Fibroblast of skin of abdomen (primary cell): ENCODE measurements at places on chromosomes 3 and 15.
A peak's percentile ranks its signal among the peaks of the same experiment; 100 is the strongest.

DNA sequence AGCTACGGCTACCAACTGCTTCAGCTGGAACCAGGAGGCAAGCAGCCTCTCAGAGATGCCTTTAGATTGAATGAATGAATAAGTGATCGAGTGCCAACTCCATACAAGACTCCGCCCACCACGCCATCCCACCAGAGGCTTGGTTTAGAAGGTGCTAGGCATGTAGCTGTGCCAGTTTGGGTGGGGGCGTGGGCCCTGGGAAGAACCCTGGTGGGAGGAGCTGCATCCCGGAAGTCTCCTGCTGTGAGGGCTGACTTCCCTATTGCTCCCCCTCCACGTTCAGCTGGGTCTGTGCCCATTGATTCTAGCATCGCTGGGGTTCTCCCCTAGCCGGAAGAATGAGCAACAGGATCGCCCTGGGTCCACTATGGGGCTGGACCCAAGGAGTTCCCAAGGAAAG is 20.9 kb downstream of the LINGO1 start:
- no peak for DNase-seq

DNA sequence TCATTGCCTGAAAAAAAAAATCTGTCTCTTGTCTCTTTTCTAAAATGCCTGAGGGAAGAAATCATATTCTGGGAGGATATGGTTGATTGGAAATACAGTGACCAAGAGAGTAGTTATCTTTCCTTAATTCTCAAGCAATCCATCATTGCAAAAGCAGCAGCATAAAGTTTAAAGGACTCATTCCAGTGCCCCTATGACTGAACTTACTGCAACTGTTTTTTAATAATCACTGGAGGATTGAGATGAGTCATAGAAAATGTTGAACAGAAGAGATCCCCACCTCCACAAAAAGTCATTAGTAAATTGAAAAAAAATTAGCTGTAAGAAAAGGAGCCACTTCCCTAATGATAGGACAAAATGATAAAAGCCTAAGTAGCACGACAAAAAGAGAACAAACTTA is 121.5 kb downstream of the SLC9A9 start:
- DNase-seq = peak; percentile 17

GRCh38 chr3:177899275-177900067 is 636.8 kb upstream of the KCNMB2 start:
- no peak for DNase-seq

DNA sequence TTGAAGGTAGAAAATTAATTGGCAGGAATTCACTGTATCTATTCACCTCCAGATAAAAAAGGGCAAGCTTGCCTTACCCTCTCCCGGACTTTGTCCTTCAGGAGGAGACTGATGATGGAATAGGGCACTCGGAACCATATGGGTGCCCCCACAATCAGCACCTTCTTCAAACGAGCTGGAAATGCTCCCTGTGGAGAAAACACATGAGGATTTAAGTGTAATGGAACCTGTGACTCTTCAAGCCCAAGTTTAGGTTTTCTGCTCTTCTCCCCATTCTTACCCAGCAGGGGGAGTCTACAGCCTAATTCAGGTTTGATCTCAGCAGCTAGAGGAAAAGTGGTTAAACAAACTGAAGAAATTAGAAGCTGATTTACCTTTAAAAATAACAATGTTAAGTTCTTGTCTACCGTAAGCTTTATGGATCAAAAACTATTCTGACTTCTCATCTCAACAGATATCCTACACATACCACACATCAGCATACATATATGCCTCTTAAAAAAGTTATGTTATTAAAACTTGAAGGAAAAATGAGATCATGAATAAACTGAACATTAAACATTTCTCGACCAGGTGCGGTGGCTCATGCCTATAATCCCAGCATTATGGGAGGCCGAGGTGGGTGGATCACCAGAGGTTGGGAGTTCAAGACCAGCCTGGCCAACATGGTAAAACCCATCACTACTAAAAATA is 57.5 kb upstream of the SIN3A start:
- DNase-seq = peak; percentile 31

- DNase-seq = no peak
Observed at GRCh38 chr3:135994708-135995337, 29.3 kb downstream of the PPP2R3A start.

- peak; percentile 57 for DNase-seq
Observed at GRCh38 chr3:12470111-12470510, 14.2 kb upstream of the TSEN2 start.
